ENCODE measurements at places on chromosomes 12 and 14. TPM values are rescaled to one million over a fixed set of nuclear protein-coding genes. Genes with fewer than 3 reads are reported as not detected.
A peak's percentile ranks its signal among the peaks of the same experiment; 100 is the strongest.

DNA sequence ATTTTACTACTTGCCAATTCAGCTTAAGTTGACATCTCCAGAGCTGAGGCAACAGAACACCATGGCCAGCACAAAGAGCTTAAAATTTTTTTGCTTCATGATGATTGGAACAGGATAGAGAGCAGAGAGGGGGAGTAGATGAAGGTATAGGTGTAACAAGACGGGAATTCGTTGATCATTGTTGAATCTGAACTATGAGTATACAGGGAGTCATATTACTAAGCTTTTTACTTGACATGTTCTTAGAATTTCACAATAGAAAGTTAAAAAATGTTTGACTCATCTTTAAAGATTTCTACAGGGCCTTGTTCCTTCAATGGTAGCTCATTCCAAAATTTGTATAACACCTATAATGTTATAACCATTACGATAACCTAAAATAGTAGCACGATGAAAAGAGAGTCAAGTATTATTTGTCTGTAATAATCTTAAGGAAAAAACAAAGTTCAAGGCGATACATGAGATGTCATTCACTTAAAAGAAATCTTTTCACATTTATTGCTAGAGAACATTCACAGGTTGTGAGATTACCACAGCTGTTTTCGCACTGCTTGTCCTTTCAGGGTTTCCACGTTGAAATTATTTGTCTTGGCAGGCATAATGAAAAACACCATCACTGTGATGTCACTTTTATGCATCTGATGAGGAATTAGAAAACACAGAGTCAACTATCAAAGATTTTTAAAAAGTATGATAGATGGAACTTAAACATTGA is 33.9 kb downstream of the SPX start:
- no peak for DNase-seq

GRCh38 chr12:20142316-20142715 is 226.0 kb upstream of the PDE3A start:
- no peak for DNase-seq

GRCh38 chr12:113057565-113058485 is 1.3 kb downstream of the DTX1 start:
- no peak for DNase-seq

- no peak for DNase-seq
These were observed 29.7 kb downstream of the LGR5 start for GRCh38 chr12:71469258-71469750.

- DNase-seq, result no peak
These were observed 27.3 kb upstream of the HELB start for GRCh38 chr12:66275040-66275439.

- no peak for DNase-seq
These were observed 317.1 kb downstream of the BCAT1 start for GRCh38 chr12:24631676-24632426.

GRCh38 chr12:64907097-64907496 is 82.7 kb downstream of the TBC1D30 start:
- no peak for DNase-seq

GRCh38 chr14:61761557-61761956 is 663 bp upstream of the SNAPC1 start:
- no peak for DNase-seq

DNA sequence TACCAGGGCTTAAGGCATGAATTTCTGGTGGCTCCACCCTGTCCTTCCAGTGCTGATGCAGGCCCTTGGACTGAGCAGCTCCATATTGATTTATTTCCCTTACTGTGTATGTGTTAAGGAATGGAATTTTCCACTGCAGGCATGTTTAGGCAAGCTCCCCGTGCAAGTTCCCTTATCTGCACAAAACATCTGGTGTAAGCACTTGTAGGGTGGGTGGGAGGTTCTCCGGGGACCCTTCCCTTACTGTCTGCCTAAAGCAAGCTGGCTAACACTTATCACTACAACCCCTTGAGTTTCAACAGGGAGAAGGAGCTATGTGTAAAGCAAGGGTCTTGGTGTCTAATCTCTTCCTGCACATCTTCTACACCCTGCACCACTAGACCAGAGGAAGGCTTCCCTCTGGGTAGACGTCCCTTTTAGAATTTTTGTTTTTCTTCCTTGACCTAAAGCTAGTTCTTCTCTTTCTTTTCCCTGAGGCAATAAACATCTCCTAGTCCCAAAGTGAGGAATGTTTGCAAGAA is 22.0 kb upstream of the DRAM1 start:
- DNase-seq, result no peak

- DNase-seq, result no peak
These were observed 116.6 kb upstream of the BCL2L14 start for GRCh38 chr12:11954181-11954580.

DNA sequence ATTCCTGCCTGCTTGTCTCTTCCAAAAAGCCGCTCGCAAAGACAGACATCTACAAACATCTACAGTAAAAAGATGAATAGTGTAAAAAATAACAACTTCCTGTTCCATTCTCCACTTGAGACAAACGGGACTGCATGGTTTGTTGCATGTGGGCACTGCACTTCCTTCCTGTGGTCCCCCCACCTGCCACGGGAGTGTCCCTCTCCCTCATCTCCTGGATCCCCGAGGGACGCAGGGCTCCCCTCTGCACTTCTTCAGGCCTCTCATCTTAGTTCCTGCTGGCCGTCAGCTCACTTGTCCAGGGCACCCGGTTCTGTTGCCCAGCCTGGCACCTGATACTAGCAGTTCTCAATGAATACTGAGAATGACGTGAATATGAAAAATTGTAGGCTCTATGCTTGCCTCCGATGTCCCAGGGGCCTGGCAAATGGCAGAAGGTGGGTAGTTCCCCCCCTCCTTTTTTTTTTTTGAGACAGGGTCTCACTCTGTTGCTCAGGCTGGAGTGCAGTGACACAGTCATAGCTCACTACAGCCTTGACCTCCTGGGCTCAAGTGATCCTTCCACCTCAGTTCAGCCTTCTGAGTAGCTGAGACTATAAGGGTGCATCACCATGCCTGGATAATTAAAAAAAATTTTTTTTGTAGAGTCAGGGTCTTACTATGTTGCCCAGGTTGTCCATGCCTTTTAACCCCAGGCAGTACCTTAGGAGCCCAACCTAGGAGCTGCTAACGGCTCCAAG is 3.5 kb upstream of the KLC1 start:
- peak; percentile 58 for DNase-seq

DNA sequence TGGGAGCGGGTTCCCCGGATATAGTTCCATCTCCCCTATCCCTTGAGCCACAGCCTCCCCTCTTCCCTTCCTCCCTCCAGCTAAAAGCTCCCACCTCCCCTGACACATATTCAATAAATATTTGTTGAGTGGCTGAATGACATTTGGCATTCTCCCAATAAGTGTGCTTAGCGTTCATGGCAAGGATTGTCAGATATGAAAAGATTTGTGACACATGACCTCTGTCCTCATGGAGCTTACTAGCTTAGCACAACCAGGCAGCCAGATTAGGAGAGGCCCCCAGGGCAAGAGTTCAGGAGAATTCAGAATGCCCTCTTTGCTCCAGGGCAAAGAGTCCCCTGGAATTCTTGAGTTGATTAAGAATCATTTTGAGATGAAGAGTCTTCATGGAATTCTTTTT is 22.5 kb upstream of the SLC6A12 start:
- DNase-seq, result no peak

- DNase-seq, result no peak
These were observed 245 bp upstream of the BRMS1L start for GRCh38 chr14:35825968-35826217.

DNA sequence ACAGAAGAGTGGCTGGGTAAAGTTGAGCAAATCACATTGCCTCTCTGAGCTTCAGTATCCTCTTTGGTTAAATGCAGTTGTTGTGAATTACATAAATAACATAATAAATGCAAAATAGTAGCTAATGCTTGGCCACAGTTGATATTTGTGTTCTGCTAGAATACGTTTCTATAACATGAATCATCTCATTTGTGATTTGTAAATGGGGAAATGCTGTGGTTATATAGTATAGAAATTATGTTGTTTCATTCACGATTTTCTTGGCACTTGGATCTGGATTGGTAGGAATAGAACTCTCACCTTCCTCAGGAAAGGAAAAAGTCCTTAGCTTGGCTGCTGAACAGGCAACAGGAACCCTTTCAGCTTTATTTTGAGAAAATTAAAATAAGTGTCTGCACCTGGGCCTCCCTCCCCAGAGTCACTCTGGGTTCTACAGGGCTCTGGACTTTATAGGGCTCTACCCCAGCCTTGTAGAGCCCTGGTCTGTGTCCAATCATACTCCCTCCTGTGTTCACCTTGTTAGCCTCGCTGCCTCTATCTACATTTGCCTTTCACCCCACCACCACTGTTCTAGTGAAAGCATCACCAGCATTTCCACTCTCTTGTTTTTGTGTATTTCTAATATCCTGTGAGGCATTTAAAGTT is 107.7 kb upstream of the BCAT1 start:
- DNase-seq, result no peak

GRCh38 chr12:14367040-14367661 is 1.7 kb downstream of the ATF7IP start:
- no peak for DNase-seq

DNA sequence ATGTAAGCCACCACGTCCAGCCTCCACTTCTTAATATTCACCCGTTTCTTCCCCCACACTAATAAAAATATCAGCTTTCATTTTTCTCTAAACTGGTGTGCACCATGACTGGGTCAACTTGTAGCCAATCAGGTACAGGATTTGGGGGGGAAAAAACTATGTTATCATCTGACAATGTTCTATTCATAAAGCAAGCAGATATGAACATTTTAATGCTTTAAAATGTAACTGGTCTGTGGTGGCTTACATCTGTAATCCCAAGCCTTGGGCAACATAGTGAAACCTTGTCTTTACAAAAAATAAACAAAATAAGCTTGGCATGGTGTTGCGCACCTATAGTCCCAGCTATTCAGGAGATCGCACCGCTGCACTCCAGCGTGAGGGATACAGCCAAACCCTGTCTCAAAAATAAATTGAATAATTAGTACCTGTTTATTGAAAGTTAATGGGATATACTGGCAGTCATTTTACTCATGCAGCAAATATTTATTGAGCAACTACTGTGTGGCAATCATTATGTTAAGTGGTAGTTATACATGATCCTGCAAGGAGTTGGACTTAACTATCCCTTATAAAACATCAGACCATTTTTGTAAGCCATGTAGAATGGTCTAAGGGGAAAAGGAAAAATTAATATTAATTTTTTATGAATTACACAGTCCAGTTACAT is 15.3 kb upstream of the ITPR2 start:
- no peak for DNase-seq

GRCh38 chr12:99985129-99985570 is 414 bp upstream of the ANKS1B start:
- DNase-seq, result no peak

DNA sequence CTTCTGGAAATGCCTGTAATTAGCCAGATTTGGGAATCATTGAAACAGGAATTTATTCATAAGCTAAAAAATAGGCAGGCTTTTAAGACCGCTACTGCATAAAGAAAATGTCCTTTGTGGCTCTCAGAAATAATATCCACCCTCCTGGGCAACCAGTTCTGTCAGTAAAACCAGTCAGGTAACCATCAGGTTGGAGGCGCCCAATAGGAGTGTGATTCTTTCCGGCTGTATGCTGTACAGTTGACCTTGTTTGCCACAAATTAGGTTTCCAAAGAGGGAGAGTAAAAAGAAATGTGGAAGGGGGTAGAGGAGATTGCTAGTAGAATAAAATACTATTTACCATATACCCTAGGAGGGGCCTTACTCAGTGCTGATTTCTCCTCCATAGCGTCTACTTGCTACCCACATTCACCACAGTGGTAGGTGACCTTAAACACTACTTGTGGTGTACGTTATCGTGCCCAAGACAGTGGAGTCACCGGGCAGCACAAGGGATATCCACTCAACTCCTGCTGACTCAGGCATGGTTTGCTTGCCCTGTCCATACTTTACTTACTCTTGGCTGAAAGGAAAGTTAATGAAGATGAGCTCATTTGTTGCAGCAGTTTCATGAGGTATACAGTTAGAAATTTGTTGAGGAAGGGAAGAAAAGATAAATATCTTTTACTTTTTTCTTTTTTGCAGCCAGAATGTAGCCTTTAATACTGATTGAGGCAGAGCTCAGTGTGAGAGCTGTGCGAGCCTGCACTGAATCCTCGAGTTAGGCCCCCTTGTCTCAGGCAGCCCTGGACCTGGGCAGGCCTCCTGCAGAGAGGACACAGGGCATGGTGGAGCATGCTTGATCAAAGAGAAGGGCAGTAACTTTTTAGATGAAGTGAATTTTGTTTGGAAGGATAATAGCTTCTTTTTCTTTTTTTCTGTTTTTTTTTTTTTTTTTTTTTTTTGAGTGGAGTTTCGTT is 76.7 kb downstream of the DIP2B start:
- DNase-seq, result no peak

DNA sequence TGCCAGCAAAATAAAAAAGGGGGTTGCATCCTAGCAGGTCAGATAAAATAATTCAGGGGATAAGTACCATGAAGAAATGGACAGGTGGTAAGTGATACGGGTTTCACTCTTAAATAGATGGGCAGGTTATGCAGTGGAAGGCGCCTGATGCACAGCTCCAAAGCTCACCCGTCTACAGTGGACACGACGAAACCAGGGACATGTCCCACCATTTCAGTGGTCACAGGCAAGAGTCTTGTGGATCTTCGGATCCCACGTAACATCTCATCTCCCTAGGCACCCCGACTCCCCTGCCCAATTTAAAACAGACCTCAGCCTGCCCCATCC is 60.5 kb downstream of the DDX51 start:
- DNase-seq, result no peak

- no peak for DNase-seq
These were observed 40.3 kb downstream of the CEP128 start for GRCh38 chr14:80901260-80901659.

DNA sequence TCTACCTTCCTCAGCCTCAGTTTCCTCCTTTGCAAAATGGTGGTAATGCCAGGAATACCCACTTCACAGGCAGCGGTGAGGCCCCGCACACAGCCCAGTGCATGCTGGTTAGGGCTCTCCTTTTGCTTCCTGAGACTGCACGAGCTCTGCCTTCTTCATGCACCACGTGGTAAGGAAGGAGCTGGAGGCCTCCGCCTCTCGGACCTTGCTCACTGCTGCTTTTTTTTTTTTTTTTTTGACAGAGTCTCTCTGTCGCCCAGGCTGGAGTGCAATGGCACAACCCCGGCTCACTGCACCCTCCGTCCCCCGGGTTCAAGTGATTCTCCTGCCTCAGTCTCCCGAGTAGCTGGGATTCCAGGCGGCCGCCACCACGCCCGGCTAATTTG is 18.1 kb downstream of the TAMALIN start:
- DNase-seq, result peak; percentile 77

The LBHD2 gene
- total RNA-seq, result not detected

The PRIMA1 gene
- total RNA-seq, result not detected

The MSI1 gene
- total RNA-seq, result not detected

The ST8SIA1 gene
- total RNA-seq, result 15.4 TPM

The MORN3 gene
- total RNA-seq, result 6.2 TPM

The PMEL gene
- not detected for total RNA-seq

The KLRC4 gene
- 38.4 TPM for total RNA-seq

The FAM186B gene
- 0.20 TPM for total RNA-seq

The RDH5 gene
- total RNA-seq, result 21.2 TPM

The DHRS2 gene
- total RNA-seq, result not detected

Measured in activated naive CD8-positive, alpha-beta T cell treated with anti-CD3 and anti-CD28 coated beads, Interleukin-2, amount 10 ng/mL, durations not matched to agents 7 days and 5 days (primary cell).